ENCODE measurements at places on chromosomes 1 and 21.

GRCh38 chr1:19469004-19469403 lies 16.3 kb downstream of the CAPZB start:
- no peak for DNase-seq
- peak overlapping the region; percentile 70 for H3K27ac ChIP-seq
- H3K4me1 ChIP-seq, result peaks cover 90% of the 10 kb centered on the region

GRCh38 chr1:103218821-103219220 lies 110.5 kb upstream of the COL11A1 start:
- no peak overlapping the region for H3K4me3 ChIP-seq
- H3K27me3 ChIP-seq, result no peaks in the 10 kb centered on the region
- H3K36me3 ChIP-seq, result no peaks in the 10 kb centered on the region
- no peaks in the 10 kb centered on the region for H3K4me1 ChIP-seq
- H3K27ac ChIP-seq, result no peak overlapping the region

DNA sequence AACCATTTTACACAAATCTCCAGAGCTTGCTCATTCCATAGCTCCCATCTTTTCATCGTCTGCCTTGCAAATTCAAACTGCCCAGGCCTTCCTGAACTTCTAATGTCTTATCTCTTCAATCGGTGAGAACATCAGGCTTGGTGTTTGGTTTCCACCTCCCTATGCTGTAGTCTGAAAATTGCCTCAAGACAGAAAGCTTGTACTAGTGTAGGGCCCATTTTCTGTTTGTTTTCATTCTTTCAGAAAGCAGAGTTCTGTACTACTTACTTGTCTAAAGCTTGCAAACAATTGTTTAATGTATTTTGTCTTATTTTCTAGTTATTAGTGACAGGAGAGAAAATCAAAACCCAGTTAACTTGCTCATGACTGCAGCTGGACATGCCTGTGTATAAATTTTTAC lies 16.8 kb downstream of the HOOK1 start:
- H3K27ac ChIP-seq, result no peak overlapping the region
- no peak for DNase-seq
- H3K27me3 ChIP-seq, result no peaks in the 10 kb centered on the region
- no peaks in the 10 kb centered on the region for H3K36me3 ChIP-seq
- H3K4me1 ChIP-seq, result no peaks in the 10 kb centered on the region
- no peak overlapping the region for H3K4me3 ChIP-seq

- no peak overlapping the region for H3K4me3 ChIP-seq
- DNase-seq, result no peak
- H3K27ac ChIP-seq, result no peak overlapping the region
- no peaks in the 10 kb centered on the region for H3K4me1 ChIP-seq
These were observed 84.2 kb upstream of the SLC2A1 start for GRCh38 chr1:43042773-43043457.

Measured in CD4-positive, CD25-positive, alpha-beta regulatory T cell (primary cell).